Mesenteric fat pad (tissue), 1 donor: ENCODE measurements at places on chromosomes 7 and 10.

GRCh38 chr7:153151766-153152165 lies 392.2 kb downstream of the ACTR3B start:
- no peak for DNase-seq

DNA sequence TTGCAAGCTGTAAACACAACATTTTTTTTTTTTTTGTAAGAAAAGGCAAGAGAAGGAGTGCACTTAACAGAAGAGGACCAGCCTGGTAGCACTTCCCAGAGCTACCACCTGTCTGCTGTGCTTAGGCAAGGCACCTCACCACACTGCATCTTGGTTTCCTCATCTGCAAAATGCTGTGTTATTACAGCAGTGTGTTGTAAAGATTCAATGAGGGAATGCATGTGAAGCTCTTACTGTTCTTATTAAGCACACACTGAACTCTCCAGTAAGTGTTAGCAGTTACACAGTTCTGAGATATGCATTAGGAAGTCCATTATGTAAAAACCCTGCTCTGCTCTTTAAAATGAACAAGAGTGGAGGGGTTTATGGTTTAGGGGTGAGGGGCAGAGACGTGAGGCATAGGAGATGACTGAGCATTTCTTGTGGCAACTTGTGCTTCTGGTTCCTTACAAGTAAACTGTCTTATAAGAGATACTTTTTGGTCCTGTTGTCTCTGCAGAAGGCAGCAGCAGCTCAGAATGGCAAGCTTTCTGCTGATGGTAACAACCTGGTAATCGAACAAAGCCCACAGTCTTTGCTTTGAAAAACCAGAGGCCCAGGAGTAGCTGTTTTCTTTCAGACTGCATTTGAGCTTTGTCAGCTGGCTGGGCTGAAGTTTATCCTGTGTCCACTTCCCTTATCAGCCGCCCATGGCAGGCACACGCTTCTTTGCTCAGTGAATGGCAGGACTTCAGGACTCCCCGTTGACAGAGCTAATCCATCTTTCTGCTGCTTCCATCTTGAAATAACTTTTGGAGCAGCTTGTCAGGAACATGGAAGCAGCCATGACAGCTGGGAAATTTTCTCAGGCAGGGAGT lies 98.8 kb upstream of the BMPER start:
- no peak for DNase-seq

DNA sequence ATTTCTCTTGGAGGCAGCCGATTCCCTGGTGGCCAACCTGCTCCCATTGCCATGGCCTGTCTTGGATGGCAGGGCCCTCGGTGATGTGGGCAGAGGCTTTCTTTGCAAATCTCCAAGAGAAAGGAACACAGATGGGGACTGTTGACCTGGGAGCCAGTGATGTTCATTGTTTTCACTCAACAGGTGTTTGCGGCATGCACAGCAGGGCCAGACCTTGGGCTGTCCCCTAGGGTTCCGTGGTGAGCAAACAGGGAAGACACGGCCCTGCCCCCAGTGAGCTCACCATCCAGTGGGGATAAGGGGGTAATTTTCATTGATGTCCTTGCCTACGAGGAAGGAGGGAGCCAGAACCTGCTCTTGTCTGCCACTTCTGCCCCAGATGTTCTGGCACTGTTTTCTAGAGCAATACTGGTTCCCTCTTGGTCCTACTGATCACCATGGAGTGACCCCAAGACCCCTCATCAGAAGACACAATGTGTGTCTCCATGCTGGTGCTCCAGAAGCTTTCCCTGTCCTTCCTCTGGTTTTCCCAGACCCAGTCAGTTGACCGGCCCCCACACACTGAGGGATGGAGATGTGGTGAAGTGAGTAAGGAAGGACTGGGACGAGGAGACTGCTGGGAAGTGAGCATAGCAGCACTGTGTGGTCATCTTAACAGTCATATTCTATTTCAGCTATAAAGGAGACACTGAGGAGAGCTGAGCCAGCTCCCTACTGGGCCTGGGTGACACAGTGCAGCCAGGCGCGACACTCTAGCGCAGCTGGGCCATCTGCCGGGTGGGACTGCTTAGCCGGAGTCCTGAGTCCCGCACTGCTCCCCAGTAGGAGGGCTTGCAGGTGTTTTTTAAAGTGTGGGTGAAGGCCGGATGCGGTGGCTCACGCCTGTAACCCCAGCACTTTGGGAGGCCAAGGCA lies 20.4 kb upstream of the FIGNL1 start:
- no peak for DNase-seq

DNA sequence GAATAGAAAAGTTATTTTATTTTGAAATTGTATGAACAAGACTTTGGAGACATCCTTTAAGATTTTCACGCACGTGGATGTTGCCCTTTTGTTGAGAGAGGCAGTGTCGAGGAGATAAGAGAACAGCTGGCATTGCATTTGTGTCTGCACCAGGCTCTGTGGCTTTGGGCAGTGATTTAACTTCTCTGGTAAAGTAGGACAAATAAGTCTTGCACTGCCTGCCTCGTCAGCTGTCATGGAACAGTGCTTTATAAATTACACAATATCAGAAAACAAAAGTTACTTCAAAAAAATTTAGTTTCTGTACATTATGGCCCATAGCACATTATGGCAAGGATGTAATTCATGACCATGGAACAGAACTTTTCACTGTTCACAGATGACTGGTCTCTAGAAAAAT lies 20.1 kb downstream of the SNX10 start:
- no peak for DNase-seq

GRCh38 chr10:118241229-118242137 lies 100.6 kb downstream of the FAM204A start:
- DNase-seq = no peak

DNA sequence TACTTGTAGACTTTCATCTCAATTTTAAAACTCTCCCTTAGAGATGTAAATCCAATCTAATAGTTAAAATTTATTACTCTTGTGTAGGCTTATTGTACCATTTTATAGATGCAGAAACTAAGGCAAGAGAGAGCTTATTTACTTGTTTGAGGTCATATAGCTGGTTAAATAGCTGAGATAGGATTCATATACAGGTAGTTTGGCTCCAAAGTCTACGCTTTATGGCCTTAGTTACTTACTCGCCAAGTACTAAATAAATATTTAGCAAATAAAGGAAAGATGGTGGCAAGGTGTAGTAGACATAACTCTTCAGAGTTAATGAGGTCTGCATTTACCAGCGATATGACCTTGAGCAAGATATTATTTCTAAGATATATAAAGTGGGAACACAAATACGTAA lies 86.8 kb downstream of the HBP1 start:
- no peak for DNase-seq

DNA sequence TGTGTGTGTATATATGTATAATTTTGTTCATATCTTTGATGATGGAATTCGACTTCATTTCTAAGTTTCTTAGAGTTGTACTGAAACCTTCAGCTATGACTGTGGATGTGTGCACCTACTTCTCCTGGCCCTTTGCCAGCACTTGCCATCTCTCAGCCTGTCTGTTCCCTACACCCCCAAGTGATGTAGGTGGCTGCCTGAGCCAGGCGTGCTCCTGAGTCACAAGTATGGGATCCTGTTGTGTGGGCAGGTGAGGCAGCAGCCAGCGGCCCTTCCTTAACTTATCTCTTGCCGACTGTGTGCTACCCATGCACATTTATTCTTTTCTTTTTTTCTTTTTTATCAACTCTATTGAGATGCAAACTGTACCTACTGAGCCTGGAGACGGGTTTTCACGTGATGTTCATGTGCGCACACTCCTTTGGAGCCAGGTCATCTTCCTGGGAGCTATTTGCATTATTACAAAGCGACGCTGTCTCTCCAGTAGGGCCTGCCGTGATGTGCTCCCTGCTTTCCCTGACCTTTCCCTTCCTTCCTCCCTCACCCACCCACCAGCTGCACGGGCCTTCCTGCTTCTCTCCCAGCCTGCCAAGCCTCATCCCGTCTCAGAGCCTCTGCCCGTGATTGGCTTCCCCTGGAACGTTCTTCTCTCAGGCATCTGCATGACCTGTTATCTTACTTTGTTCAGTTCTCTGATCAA lies 31.3 kb upstream of the GALNT11 start:
- DNase-seq = no peak

DNA sequence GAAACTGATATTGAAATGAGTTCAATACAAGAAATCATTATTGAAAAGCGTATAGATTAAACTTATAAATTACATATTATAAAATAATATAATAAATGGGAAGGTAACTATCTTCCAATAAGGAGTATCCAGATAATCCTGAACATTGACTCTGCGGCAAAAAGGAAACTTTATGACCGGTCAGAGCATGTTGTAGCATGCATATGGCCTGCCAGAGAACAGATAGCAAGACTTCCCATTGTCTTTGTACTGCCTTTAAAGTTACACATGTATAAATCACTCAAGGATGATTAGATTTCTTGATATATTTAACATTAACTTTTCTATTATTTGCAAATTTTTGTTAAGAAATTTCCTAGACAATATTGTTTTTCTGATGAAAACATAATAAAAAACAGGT lies 56.2 kb upstream of the ETV1 start:
- DNase-seq = no peak

- DNase-seq = no peak
These were observed 96.9 kb upstream of the CCDC71L start for GRCh38 chr7:106757846-106758245.

DNA sequence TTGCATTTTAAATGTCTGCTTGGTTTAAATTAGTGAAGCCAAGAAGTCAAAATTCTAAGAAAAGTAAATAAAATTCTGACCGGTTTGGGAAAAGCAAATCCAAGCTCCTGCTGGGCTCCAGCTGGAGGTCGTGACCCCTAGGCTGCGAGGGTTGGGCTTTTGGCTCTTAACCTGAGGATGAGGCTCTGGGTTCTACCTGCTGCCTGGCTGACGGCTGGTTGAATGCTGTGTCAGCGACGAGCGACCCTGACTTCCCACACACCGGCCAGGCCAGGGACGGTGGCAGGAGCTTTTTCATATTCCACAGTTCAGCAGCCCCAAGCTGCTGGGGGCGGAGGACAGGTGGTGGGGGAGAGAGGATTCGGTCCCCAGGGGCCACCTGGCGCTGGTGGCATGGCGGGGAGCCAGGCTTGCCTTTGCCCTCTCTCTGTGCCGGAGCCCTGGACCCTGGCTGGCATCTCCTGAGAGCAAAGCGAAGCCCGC lies 843 bp upstream of the PLPP4 start:
- no peak for DNase-seq

- DNase-seq = peak; percentile 87
These were observed 9.0 kb upstream of the EBF3 start for GRCh38 chr10:129972966-129973673.

DNA sequence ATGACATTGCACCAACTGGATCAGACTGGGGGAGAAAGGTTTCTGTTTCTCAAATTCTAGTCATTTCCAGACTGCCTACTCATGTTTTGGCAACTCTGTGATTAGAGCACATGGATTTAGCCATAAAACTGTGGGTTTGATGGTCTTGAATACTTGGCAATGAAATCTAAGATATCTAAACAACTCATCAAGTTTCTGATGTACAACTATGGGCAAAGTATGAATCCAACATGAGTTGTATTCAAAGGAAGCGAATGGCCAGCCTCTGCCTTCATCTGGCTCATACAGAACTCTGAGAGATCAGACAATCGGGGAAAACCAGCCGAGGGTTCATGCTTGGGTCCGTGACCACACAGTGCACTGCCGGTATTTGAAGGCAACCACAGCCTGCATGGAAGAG lies 144.3 kb downstream of the ADAM12 start:
- no peak for DNase-seq

DNA sequence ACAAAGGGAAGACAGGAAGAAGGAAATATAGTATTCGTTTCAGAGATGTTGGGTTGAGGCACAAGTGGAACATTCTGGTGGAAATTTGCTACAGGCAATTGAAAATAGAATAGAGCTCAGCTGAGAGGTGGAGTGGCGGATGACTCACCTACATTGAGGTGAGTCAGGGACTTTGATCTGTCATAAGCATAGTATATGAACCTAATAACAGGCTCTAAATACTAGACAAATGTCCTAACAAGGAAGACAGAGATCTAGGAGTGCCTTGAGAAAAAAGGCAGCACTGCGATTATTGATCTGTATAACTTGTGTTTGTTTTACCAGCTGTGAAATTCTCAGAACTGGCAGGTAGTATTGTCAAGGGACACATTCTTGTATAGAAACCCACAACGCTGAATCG lies 907 bp upstream of the IFRD1 start:
- no peak for DNase-seq

GRCh38 chr7:90401989-90402388 lies 1.3 kb upstream of the CLDN12 start:
- no peak for DNase-seq
